ENCODE measurements at places on chromosomes 2 and 18.

- no peak for DNase-seq
Measured at GRCh38 chr18:79554945-79555645, 124.5 kb upstream of the CTDP1 start.

GRCh38 chr2:215141706-215142105 lies 3.3 kb upstream of the ABCA12 start:
- DNase-seq = no peak

GRCh38 chr2:205670292-205670691 lies 12.0 kb upstream of the NRP2 start:
- no peak for DNase-seq

DNA sequence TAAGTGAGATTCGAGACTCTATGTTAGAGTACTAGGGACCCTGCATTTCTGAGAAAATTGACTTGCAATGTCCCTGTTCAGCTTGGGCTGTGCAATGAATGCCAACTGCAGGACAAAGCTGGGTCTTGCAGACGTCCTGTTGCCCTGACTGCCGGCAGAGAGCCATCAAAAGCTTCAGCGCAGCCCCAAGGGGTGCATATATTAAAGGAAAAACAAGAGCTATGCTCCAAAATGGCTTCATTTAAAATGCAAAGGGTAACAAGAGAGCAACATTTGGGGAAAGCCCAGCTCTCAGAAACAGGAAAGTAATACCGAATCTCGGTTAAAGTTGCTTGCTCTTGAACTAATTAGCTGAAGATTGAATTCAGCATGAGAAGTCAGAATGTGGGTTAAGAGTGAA lies 110.9 kb upstream of the PNPT1 start:
- DNase-seq = no peak

DNA sequence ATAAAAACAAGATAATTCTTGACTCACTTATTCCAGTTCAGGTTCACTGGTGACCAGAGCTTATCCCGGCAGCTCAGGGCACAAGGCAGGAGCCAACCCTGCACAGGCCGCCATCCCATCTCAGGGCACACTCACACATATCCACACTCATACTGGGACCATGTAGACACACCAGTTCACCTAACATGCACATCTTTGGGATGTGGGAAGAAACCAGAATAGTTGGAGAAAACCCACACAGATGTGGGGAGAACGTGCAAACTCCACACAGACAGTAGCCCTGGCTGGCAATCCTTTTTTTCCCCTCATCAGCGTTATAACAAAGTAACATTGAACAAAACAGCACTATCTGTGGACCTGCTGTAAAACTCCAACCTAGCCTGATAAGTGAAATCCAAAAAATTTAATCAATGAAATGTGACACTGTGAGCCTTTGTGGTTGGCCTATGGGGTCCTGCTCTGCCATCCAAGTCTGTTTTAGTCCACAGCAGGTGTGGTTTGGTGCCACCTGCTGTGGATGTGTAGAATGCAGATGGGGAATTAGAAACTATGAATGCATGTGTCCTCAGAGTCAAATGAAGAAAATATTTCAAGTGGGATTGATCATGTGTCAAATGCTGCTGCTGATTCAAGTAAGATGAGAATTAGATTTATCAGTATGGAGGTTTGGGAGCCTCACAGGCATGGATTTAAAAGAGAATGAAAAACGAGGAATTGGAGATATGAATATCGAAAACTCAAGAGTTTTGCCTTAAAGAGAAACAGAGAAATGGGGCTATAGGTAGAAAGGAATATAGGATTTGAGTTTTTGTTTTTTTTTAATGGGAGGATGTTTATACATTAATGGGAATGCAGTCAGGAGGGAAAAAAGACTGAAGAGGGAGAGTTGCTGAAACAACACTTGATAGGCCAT lies 47.0 kb downstream of the UGP2 start:
- DNase-seq = peak; percentile 50

- DNase-seq = no peak
Measured at GRCh38 chr2:240155745-240156390, 15.4 kb upstream of the OTOS start.

DNA sequence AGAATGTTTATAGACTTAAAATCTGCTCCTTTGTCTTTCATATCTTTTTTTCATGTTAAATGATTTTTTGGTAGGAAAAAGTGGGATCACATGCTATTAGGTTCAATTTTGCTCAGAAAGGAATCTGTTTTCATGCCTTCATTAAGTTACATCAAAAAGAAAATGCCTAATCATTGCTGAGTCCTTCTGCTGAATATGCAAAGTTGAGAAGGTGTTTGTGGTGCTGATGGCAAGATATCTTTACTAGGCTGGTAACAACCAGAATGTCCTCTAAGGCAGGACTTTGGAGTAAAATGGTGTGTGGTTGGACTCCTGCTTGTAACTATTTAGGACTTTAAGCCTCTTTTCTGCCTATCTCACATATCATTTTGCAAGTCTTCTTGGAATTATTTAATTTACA lies 88.3 kb downstream of the TRIB2 start:
- no peak for DNase-seq

- DNase-seq = no peak
Measured at GRCh38 chr2:132747046-132747445, 77.0 kb upstream of the LYPD1 start.

GRCh38 chr2:102514061-102514785 lies 41.2 kb downstream of the SLC9A4 start:
- DNase-seq = no peak

- DNase-seq = no peak
Measured at GRCh38 chr2:175393851-175394250, 212.3 kb upstream of the ATP5MC3 start.

GRCh38 chr18:46555213-46555612 lies 101.8 kb downstream of the LOXHD1 start:
- DNase-seq = no peak

DNA sequence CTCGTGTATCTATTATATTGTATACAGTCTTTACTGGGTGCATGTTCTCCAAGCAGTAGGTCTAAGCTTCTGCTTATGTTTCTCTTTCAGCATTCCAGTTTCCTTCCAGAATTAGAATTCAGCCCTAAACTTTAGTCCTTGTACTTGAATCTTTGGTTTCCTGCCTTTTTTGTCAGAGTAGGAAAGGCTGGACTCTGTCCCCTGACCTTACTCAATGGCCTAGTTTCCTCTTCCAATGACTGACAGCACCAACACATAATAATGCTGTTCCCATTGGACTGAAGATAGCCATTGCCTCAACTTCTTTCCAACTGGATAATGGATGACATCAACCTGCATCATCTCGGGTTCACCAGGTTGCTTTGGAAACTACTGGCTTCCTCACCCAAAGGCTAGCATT lies 217.0 kb downstream of the FIGN start:
- no peak for DNase-seq

DNA sequence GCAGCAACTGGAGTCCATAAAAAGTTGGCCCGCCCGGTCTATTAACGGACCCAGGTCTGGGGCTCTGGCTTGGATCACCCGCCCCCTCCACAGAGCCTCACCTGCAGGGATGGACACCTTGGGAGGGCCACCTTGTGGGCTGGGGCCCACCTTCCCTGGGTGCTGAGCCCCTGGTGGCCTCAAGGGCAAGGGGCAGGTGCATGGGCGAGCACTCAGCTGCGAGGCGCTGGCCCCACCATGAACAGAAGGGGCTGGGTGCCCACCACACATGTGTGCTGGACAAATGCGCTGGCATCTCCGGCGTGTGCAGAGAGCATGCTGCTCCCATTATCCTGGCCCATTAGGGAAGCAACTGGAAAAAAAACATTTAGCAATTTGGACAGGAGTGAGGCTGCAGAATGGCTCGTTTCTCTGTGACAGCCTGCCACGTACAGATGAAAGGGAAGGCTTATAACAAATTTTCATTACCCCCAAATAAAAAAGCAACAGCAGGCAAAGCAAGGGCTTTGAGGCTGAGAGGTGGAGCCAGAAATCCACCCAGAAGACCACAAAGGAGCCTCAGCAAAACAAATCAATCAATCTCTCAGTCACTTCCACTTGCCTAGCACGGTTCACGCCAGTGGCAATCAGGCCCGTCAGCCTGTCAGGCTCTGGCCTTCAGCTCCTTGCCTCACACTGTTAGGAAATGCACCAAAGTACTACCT lies 253.1 kb upstream of the ZNF521 start:
- DNase-seq = no peak

DNA sequence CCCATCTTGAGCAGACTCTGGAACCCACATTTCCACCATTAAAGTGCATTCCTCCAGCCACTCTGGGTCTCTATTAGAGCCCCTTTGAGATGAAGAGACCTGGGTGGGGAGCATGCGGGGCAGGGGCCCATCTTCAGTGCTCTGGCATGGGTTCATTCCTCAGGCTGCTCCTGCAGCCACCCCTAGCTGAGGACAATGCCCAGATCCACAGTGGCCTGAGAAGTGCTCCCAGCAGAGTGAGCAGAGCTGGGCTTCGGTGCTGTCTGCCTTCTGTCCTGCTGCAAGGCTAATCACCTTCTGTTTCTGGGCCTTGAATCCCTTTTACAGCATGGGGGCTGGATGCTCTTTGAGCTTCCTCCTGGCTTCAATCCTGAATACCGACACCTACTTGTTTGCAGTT lies 169.8 kb downstream of the TRIM43 start:
- no peak for DNase-seq

DNA sequence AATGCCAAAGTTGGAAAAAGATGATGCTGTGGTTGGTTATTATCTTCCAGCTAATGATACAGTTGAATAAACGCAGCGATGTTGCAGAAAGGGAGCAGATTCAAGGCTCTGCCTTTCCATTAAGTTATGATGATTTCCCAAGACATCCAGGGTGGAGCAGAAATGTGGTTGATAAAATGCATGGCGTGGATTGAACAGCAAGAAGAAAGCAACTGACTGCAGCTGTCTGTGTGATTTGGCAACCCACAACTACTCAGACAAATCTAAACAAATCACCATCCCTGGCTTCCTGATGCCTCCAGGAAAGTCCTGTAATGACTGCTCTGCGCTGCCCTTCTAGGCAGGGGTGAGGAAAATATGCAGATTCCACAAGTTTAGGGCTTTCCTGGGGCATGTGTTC lies 166.3 kb downstream of the NRP2 start:
- no peak for DNase-seq

- DNase-seq = peak; percentile 73
Measured at GRCh38 chr2:186551323-186552050, 38.4 kb upstream of the ITGAV start.

- DNase-seq = peak; percentile 90
Measured at GRCh38 chr2:177543007-177543760, 150.6 kb downstream of the AGPS start.

- no peak for DNase-seq
Measured at GRCh38 chr2:114127372-114127771, 237.5 kb downstream of the ACTR3 start.
